Dermis blood vessel endothelial cell (primary cell): ENCODE measurements at places on chromosomes 7 and 10. TPM values are rescaled to one million over a fixed set of nuclear protein-coding genes. Genes with fewer than 3 reads are reported as not detected.

EPHA1 gene
- 0.09 TPM in 1 of 2 replicates, not detected in the other for total RNA-seq

PPIA gene
- 3,103 and 4,000 TPM in 2 replicates for total RNA-seq

TMEM229A gene
- total RNA-seq, result not detected in 2 replicates

ZNF518A gene
- total RNA-seq, result 18.4 and 18.9 TPM in 2 replicates

TFR2 gene
- 0.68 and 0.70 TPM in 2 replicates for total RNA-seq

OIT3 gene
- 0.34 TPM in 1 of 2 replicates, not detected in the other for total RNA-seq

FBXW4 gene
- total RNA-seq, result 20.7 and 37.1 TPM in 2 replicates

GARS1 gene
- 59.2 and 147 TPM in 2 replicates for total RNA-seq

PAPSS2 gene
- 98.9 and 138 TPM in 2 replicates for total RNA-seq

NHLRC2 gene
- total RNA-seq, result 15.8 and 22.6 TPM in 2 replicates

TBX20 gene
- total RNA-seq, result not detected in 2 replicates

ICA1 gene
- 41.1 and 55.8 TPM in 2 replicates for total RNA-seq

LIPN gene
- total RNA-seq, result not detected in 2 replicates

TMEM60 gene
- total RNA-seq, result 9.2 and 11.2 TPM in 2 replicates

CLCN1 gene
- not detected in 2 replicates for total RNA-seq

CALML5 gene
- total RNA-seq, result not detected in 2 replicates

HKDC1 gene
- total RNA-seq, result 0.23 and 0.85 TPM in 2 replicates

BICC1 gene
- 0.79 and 2.6 TPM in 2 replicates for total RNA-seq

AKR1C4 gene
- total RNA-seq, result not detected in 2 replicates

PLEKHS1 gene
- total RNA-seq, result not detected in 2 replicates

WDR37 gene
- 18.5 and 24.3 TPM in 2 replicates for total RNA-seq

SSMEM1 gene
- not detected in 2 replicates for total RNA-seq
